Breast epithelium (tissue), 4 donors: ENCODE measurements at places on chromosomes 13 and 19.

DNA sequence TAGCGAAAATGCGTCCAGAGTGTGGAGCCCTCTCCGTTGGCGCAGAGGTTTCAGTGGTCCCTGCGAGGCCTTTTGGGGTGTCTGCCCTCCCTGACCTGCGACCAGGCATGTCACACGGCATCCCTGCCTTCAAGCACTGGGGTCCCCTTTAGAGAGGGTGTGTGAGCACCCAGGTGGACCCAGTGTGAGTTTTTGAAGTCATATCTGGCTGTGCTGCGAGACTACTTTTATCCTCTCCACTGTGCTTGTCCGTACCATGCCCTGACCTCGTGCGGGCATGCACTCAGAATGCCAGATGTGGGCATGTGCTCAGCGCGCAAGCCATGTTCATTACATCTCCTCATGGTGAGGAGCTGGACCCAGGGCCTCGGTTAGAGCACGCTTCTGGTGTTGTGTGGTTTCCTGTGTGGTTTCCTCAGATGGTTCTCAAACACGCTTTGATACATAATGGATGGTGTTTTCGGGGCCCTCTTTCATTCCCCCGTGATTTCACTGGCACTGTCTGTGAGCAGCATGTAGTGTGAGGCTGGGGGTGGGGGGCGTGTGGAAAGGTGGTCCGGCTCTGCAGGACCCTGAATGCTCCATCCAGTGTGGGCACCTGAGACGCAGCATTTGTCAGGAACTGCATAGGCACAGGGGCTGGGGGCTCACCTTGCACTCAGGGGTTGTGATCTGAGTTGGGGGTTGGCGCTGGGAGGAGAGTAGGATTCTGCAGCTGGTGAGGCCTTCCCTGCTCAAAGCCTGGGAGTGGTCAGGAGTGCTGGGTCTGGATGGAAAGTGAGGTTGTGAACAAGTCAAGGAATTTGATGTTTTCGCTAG, 2.3 kb downstream of the TFDP1 start:
- no peaks in the 10 kb centered on the region for H3K27me3 ChIP-seq
- no peak overlapping the region for H3K27ac ChIP-seq
- no peak overlapping the region for H3K4me3 ChIP-seq
- H3K4me1 ChIP-seq = no peaks in the 10 kb centered on the region
- peak; percentile 27 for DNase-seq

DNA sequence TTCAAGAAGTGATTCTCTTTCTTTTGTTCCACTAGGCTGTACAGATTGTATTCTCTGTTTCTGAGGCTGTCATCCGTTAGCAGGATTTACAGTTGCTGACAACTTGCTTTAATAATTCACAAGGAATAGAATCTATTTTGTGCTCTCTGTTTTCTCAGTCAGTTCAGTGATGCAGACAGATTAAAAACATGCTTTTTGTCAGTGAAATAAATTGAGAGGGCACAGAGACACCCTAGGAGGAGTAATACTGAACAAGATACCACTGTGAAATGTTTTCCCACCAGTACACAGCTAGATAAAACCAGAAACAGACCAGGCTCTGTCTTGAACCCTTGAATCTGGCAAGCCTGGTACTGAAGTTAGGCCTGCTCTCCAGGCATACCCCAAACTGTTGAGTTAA, 58.7 kb downstream of the LACC1 start:
- H3K4me1 ChIP-seq = no peaks in the 10 kb centered on the region
- DNase-seq = no peak
- no peak overlapping the region for H3K27ac ChIP-seq
- no peak overlapping the region for H3K4me3 ChIP-seq
- H3K27me3 ChIP-seq = no peaks in the 10 kb centered on the region
- no peaks in the 10 kb centered on the region for H3K36me3 ChIP-seq

GRCh38 chr19:6108721-6109633, 1.3 kb downstream of the RFX2 start:
- H3K4me3 ChIP-seq = peak overlapping the region; percentile 78
- H3K4me1 ChIP-seq = no peaks in the 10 kb centered on the region
- H3K27me3 ChIP-seq = no peaks in the 10 kb centered on the region
- DNase-seq = peak; percentile 60

DNA sequence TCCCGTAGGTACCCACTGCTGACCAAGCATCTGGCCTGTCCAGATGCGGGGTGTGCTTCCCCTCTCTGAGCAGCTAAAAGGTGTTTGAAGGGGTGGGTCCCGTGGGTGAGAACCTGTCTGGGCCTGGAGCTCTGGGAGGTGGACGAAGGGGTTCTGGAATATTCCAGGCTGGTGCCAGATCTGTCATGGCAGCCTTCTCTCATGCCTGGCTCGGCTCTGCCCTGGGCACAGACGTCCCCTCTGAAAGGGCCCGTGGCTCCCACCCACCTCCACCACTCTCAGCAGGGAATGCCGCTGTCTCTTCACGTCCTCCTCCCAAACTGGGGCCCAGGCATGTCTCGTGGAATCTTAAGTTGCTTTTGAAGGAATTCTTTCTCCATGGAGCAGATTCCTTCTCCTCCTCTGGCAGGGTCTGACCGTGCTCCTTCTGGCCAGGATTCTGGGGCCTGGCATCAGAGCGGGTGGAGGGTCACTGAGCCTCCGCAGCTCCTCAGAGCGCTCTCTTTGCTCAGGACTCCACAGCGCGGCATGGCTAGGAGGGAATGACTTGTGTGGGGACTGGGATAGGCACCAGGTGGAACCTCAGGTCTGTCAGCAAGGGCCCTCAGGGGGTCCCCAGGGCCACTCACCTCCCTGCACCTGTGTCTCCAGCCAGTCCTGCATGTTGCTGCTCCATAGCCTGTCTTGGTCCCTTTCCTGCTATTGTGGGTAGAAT, 5.9 kb upstream of the MCF2L start:
- H3K27ac ChIP-seq = no peak overlapping the region
- H3K4me3 ChIP-seq = no peak overlapping the region
- DNase-seq = no peak
- no peaks in the 10 kb centered on the region for H3K4me1 ChIP-seq
- no peaks in the 10 kb centered on the region for H3K36me3 ChIP-seq

DNA sequence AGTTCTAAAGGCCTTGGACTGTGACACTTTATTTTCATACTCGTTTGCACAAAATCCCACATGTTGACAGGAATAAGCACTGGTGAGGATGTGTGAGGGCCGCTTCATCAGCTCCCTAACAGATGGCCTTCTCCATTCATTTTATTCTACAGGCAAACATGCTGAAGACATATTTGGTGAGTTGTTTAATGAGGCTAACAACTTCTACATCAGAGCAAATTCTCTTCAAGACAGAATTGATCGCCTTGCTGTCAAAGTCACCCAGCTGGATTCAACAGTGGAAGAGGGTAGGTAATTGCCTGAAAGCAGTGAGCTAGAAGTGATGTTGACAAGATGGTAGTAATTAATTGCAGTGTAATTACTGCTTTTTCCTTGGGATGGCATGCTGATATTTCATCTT, 95.7 kb downstream of the GPR12 start:
- no peak overlapping the region for H3K4me3 ChIP-seq
- H3K36me3 ChIP-seq = no peaks in the 10 kb centered on the region
- H3K4me1 ChIP-seq = no peaks in the 10 kb centered on the region
- DNase-seq = no peak
- no peaks in the 10 kb centered on the region for H3K27me3 ChIP-seq

GRCh38 chr13:22114630-22115311, 443.9 kb downstream of the FGF9 start:
- H3K4me1 ChIP-seq = no peaks in the 10 kb centered on the region
- peaks cover 4% of the 10 kb centered on the region for H3K27me3 ChIP-seq
- DNase-seq = no peak
- no peak overlapping the region for H3K27ac ChIP-seq

DNA sequence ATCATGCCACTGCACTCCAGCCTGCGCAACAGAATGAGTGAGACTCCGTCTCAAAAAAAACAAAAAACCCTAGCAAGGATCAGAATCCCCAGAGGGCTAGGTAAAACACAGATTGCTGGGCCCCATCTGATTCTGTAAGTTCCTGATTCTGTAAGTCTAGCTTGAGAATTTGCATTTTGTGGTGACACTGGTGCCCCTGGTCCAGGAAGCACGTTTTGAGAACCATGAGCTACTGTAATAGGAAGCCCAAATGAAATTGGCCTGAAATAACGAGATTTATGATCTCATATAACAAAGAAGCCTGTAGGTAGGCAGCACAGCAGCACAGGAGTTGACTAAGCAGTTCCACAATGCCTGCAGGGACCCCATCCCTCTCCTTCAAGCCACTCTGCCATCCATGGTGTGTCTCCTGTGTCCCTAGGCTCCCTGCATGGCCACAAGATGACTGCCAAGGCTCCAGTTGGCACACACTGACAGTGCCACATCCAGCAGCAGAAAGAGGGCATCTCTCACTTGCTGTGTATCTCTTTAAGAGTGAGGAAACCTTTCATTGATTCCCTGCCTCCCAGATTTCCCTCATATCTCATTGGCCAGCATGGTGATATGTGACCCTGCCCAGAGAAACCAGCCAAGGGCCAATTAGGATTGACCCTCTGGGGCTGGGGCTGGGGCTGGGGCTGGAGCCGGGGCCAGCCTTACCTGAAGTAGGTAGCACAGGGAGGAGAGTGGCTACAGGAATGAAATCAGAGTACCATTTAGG, 21.7 kb downstream of the SIPA1L3 start:
- H3K27me3 ChIP-seq = no peaks in the 10 kb centered on the region
- H3K4me3 ChIP-seq = no peak overlapping the region
- peaks cover 4% of the 10 kb centered on the region for H3K4me1 ChIP-seq
- H3K27ac ChIP-seq = no peak overlapping the region
- no peak for DNase-seq
- no peaks in the 10 kb centered on the region for H3K36me3 ChIP-seq

DNA sequence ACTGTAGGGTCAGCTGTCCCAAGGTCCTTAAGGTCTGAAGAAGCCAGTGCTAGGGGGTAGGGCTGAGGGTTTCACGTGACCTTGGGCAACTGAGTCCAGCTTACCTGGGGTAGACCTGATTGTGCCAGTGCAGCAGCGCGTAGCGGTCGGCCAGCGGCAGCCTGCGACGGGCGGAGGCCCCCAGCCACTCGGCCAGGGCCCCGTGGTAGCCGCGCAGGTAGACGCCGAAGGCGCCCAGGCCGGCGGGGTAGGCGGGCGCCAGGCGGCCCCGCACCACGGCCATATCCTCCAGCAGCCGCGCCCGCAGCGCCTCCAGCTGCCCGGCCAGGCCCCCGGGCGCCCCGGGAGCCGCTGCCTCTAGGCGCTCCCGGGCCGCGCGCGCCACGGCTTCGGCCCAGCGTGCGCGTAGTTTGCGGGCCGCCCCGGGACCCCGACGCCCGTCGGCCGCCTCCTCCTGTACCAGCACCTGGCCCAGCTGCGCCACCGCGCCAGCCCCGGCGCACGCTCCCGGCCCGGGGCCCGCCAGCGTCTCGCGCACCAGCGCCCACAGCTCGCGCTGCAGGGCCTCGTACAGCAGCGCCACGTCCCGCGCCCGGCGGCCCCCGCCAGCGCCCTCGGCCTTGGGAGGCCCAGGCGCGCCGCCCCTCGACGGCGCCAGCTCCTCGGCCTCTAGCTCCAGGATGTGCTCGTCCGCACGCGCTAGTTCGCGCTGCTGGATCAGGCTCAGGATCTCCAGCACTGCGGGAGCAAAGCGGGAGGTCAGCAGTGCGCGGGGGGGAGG, 10.9 kb downstream of the EXOC3L2 start:
- H3K4me1 ChIP-seq = no peaks in the 10 kb centered on the region
- peaks cover 3% of the 10 kb centered on the region for H3K27me3 ChIP-seq
- no peak for DNase-seq
- H3K27ac ChIP-seq = no peak overlapping the region
- no peaks in the 10 kb centered on the region for H3K36me3 ChIP-seq

- H3K36me3 ChIP-seq = no peaks in the 10 kb centered on the region
- H3K27me3 ChIP-seq = no peaks in the 10 kb centered on the region
- DNase-seq = no peak
- H3K27ac ChIP-seq = no peak overlapping the region
Observed at GRCh38 chr13:100818711-100819110, 144.1 kb upstream of the TMTC4 start.

- no peaks in the 10 kb centered on the region for H3K36me3 ChIP-seq
- H3K4me3 ChIP-seq = peak overlapping the region; percentile 89
- peak overlapping the region; percentile 97 for H3K27ac ChIP-seq
- no peak for DNase-seq
- peaks cover 6% of the 10 kb centered on the region for H3K4me1 ChIP-seq
Observed at GRCh38 chr19:38268539-38268938, 4.2 kb downstream of the SPINT2 start.

DNA sequence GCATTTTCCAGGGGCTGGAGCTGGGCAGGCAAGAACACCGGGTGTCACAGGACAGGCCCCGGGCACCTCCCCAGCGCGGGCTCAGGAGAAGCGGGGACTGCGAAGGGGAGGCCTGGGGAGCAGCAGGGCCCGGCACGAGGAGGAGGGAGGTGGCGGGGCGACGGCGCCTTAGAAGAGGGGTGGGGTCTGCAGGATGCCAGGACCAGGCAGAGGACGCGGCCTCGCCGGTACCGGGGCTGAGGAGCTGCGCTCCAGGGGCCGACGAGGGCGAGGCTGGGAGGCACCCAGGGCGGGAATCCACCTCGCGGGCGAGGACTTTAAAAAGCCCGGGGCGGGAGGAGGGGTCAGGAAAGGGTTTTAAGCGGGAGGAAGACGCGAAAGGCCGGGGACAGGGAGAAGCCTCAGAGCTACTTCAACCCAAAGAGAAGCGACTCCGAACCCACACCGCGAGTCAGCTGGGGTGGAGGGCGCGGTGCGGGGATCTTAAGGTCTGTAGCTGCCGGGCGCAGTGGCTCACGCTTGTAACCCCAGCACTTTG, 665 bp downstream of the ZNF347 start:
- H3K36me3 ChIP-seq = no peaks in the 10 kb centered on the region
- H3K4me3 ChIP-seq = peak overlapping the region; percentile 64
- peak overlapping the region; percentile 73 for H3K27ac ChIP-seq
- H3K27me3 ChIP-seq = no peaks in the 10 kb centered on the region
- DNase-seq = peak; percentile 52
